ENCODE measurements at places on chromosomes 5 and 9.

DNA sequence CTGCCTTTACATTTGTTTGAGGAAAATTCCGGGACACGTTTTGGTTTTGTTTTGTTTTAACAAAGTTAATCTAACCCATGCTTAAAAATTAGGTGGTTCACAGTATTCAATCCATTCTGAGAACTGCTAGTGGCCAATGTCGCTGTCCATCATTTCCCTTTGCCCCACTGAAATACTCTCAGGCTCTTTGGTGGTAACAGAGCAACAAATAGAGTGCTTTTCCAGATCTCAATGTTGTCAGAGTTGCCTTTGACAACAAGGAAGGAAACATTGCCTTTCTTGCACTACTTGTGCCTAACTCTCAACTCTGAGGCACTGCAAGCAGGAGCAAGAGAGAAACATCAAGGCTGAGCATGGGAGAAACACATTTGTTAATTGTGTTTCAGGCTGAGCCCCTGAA, 154.0 kb downstream of the MCTP1 start:
- DNase-seq: no peak

DNA sequence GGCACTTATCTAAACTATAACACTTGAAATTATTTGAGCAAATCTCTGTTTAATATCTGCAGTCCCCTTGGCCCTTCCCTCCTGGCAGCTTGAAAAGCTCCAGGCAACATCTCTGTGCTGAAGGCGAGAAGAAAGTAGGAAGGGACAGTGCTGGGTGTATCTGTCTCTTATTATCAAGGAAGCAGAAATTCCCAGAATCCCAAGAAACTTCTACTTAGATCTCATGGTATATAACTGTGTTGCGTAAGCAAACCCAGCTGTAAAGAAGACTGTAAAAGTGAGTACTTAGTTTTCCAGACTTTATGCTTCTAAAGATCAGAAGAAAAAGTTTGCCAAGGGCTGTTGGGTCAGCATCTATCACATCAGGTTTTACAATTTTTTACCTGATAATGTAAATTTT, 1869.8 kb downstream of the MAT2B start:
- no peak for DNase-seq

- no peak for DNase-seq
Measured at GRCh38 chr5:137760719-137761516, 6.8 kb upstream of the HNRNPA0 start.

DNA sequence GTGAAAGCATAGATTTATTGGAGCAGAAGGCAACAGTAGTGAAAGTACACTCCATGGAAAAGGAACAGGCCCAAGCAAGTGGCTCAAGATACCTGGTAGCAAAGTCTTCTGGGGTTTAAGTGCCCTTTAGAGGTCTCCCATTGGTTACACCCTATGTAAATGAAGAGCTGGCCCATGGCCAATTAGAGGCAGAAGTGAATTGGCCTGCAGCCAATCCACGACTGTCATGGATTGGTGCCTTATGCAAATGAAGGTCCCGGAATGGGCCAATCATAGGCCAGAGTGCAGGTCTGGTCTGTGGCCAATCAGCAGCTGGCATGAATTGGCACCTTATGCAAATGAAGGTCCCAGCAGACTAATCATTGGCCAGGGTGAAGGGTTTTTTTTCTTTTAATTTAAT, 64.2 kb upstream of the PCSK5 start:
- no peak for DNase-seq

- DNase-seq: no peak
Measured at GRCh38 chr5:154315196-154315595, 124.7 kb downstream of the GALNT10 start.

DNA sequence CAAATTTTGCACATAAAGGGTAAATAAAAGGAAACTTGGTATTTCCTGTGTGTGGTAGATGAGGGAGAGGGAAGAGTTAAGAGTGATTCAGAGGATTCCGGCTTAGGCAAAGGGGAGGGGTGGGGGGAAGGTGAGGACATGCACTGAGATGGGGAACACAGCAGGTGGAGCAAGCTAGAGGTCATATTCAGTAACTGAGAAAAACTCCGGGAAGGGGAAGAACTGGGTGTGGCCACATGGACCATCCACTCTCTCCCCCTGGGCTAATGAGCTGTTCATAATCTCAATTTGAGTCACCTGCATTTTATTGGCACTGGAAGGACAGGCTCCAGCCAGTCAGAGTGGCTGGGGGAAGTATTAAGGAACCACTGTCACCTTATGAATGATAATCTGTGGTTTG, 45.1 kb upstream of the UGCG start:
- no peak for DNase-seq

DNA sequence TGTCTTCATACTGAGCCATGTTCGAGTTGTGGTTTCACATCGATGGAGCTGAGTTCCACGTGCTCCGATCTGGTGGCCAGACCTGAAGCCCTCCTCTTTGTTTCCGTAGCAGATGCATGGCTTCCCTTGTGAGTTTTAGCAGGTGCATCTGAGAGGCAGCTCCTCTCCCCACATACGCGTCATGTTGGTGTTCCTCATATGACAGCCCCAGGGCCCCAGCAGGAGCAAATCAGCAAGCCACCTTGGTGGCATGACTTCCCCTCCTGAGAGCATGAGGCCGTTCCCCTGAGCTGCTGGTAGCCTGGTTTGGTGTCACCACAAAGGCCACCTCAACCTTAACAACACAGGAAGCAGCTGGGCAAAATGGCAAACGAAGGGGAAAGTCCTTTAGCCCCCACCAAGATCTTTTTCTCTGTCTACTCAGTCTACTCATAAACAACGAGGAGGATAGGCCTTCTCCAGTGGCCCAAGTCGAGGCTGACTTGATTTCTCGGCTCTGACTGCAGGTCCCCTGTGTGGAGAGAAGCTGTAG, 5.9 kb downstream of the CYFIP2 start:
- peak; percentile 73 for DNase-seq

- no peak for DNase-seq
Measured at GRCh38 chr5:142400415-142400814, 75.6 kb upstream of the SPRY4 start.

DNA sequence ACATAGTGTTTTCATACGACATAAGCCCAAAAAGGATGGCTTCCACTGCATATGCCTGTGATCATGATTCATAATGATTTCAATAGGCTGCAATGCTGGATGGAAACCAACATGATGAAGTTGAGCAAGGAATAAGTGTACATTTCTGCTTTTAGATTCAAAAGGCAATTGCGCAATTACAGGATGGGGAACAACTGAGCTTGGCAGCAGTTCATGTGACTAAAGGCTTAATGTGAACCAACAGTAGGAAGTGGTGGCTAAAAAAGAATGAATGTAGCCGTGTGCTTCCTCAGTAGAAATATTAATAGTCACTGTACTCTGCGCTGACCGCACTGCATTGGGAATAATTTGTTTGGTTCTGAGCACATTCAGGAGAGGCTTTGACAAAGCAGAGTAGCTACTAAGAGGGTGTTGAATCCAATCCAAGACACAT, 51.2 kb downstream of the SLC1A3 start:
- no peak for DNase-seq

DNA sequence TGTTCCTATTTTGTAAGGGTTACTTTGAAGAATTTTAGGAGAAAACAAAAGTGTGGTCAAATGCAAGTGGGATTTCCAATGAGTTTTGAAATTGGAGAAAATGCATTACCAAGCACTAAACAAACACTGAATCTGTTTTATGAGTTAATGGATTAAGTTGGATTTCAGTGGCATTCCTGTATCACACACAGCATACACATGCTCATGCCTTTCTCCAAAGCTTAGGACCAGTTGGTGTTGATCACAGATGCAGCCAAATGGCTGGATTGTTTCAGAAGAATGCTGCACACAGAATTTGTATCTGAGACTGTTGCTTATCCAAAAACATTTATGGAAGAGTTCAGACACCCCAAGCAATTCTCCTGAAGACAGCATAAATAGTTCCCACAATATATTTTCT, 611.1 kb downstream of the ACTL7B start:
- DNase-seq: no peak

GRCh38 chr5:149215478-149216090, 56.1 kb upstream of the AFAP1L1 start:
- DNase-seq: no peak

GRCh38 chr9:112761912-112762655, 11.5 kb downstream of the SNX30 start:
- no peak for DNase-seq

GRCh38 chr9:135939351-135940265, 21.6 kb downstream of the UBAC1 start:
- DNase-seq: peak; percentile 38

GRCh38 chr5:20028506-20028905, 40.5 kb upstream of the CDH18 start:
- no peak for DNase-seq

All from activated CD8-positive, alpha-beta memory T cell treated with anti-CD3 and anti-CD28 coated beads for 48 hours (primary cell).